ENCODE measurements at places on chromosomes 2 and 18.

GRCh38 chr2:219451661-219452360, 17.2 kb downstream of the SPEG start:
- ATAC-seq, result no peak

DNA sequence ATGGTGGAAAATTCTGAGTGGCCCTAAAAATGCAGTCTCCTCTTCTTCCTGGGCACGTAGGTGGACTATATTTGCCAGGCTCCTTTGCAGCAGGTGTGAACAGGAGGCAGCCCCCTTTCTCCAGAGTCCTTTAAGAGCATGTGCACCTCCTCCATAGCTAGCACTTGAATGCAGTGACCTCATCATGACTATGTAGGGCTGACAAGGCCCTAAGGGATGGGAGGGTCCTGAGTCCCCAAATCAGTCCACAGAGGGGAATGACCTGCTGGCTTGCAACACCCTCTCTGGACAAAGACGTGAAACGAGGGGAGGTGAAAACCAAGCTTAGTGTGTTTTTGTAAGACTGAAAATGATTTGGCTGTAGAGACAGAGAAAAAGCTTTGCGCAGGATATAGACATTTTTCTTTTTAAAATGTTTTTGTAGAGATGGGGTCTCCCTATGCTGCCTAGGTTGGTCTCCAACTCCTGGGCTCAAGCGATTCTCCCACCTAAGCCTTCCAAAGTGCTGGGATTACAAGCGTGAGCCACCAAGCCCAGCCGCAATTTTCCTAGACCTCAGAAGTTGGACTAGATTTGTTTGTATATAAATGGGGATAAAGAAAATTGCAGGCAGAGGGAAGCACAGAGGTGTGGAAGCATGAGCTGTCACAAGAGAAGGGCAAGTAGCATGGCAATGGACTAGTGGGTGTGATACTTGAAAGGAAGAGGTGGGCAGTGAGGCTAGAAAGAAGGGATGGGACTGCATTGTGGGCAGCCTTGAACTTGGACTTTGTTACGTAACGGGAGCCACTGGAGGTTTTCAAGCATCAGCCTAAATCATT, 28.8 kb downstream of the LONRF2 start:
- ATAC-seq, result no peak

GRCh38 chr2:127179766-127180165, 40.3 kb downstream of the CYP27C1 start:
- no peak for ATAC-seq

- ATAC-seq, result no peak
Observed at GRCh38 chr2:210445116-210445707, 31.3 kb downstream of the LANCL1 start.

DNA sequence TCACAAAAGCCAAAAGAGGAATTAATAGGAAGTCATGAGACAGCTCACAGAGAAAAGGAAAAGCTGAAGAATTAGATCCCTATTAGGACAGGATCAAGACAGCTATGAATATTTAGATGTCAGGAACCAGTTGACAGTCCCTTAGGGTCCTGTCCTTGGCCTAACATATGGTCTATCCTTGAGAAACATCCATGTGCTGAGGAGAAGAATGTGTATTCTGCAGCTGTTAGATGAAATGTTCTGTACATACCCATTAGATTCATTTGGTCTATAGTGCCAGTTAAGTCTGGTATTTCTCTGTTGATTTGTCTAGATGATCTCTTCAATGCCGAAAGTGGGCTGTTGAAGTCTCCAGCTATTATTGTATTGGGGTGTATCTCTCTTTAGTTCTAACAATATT, 37.6 kb upstream of the SLC40A1 start:
- no peak for ATAC-seq

DNA sequence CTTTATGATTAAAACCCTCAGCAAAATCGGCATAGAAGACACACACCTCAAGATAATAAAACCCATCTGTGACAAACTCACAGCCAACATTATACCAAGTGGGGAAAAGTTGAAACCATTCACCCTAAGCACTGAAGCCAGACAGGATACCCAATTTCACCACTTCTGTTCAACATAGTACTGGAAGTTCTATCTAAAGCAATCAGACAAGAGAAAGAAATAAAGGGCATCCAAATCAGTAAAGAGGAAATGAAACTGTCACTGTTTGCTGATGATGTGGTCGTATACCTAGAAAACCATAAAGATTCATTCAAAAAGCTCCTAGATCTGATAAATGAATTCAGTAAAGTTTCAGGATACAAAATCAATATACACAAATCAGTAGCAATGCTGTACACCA, 16.4 kb upstream of the RPRD1A start:
- ATAC-seq, result no peak

DNA sequence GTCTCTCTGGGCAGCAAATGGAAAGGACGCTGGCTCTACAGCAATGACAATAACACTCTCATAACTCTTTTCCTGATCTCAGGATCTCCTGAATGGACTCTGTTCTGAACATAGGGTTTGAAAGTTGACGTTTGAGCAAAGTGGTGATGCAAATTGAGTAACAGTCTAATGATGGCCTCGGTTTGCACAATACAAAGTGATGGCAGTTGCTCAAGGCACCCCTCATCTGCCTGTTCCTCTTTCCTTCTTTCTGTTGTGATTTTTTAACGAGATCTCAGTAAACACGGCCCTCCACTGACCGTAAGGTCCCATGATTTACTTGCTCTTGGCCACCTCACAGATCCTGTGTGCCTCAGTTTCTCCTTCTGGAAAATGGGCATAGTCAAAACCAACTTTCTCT, 303.6 kb downstream of the SLC8A1 start:
- ATAC-seq, result no peak
